Bladder microvascular endothelial cell (primary cell): ENCODE measurements at places on chromosomes 4 and X. TPM values are rescaled to one million over a fixed set of nuclear protein-coding genes. Genes with fewer than 3 reads are reported as not detected.

The SSX4B gene
- total RNA-seq = not detected in 2 replicates

The SPINK2 gene
- not detected in 2 replicates for total RNA-seq

The DCAF12L1 gene
- 0.13 and 0.16 TPM in 2 replicates for total RNA-seq

The EXOC1L gene
- not detected in 2 replicates for total RNA-seq

The EPGN gene
- not detected in 2 replicates for total RNA-seq

The TRIM75 gene
- total RNA-seq = not detected in 2 replicates

The F8A1 gene
- total RNA-seq = 1.3 and 2.3 TPM in 2 replicates

The ADH7 gene
- not detected in 2 replicates for total RNA-seq
